T-helper 2 cell treated with Interferon-gamma antibody and Interleukin-4, amounts not matched to agents 5 μg/mL and 100 μg/mL, for 36 hours (primary cell): ENCODE measurements at places on chromosomes 3 and 15.

- no peak for DNase-seq
Measured at GRCh38 chr15:88810446-88810845, 7.2 kb downstream of the ACAN start.

DNA sequence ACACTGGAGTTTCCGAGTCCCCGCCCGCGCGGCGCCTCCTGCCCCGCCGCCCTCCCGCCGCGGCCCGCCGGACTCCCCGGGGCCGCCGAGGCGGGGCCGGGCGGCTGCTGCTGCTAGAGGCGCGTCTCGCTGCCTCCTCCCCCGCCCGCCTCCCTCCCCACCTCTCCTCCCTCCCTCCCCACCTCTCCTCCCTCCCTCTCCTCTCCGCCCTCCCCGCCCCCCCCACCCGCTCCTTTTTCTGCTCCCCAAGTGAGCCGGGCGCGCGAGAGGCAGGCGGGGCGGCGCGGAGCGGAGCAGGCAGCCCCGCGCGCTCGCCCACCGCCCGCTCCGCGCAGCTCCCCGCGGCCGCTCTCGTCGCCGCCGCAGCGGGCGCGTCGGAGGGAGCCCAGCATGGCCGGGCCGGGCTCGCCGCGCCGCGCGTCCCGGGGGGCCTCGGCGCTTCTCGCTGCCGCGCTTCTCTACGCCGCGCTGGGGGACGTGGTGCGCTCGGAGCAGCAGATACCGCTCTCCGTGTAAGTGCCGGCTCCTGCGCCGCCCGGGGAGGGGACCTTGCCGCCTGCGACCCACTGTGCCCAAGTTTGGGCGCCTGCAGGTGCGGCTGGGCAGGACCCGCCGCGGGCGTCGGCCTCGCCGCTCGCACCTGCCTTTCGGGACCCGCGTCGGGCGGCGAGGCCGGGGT lies at the start of gene CACNA2D3:
Gene CACNA2D3, plus strand, starts transcription at position 229 of the 679 bp plus-strand sequence.
- DNase-seq: no peak

- DNase-seq: no peak
Measured at GRCh38 chr3:115087512-115087911, 59.6 kb downstream of the ZBTB20 start.

- no peak for DNase-seq
Measured at GRCh38 chr15:39127151-39127790, 453.6 kb upstream of the THBS1 start.

- no peak for DNase-seq
Measured at GRCh38 chr3:64686446-64686908, 1.3 kb downstream of the ADAMTS9 start.

GRCh38 chr3:150345021-150345538 lies 63.0 kb upstream of the TSC22D2 start:
- no peak for DNase-seq
